ENCODE measurements at places on chromosomes 16 and 17.

- no peak for DNase-seq
These were observed 46.2 kb downstream of the GNAO1 start for GRCh38 chr16:56237451-56237930.

- DNase-seq, result no peak
These were observed 4.3 kb upstream of the PABPN1L start for GRCh38 chr16:88870608-88871348.

DNA sequence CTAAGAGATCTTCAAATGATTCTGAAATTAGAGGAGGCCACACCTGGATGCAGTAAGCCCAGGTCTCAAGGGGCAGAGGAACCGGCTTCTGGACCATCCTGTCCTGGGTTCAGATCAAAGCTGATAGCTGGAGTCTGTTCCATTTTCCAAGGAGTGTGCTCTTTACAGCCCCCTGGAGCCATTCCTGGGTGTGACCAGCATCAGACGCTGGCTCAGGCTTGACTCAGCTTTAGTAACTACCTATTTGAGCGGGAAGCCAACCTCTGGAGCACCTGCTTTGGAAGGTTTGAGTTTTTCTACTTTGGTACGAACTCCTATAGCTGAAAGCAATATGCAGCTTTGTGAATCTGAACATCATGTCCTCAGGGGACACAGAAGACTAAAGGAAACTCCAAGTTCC, 12.9 kb upstream of the BBS2 start:
- DNase-seq, result no peak

- DNase-seq, result no peak
These were observed 408 bp upstream of the KPNA2 start for GRCh38 chr17:68035131-68035522.

DNA sequence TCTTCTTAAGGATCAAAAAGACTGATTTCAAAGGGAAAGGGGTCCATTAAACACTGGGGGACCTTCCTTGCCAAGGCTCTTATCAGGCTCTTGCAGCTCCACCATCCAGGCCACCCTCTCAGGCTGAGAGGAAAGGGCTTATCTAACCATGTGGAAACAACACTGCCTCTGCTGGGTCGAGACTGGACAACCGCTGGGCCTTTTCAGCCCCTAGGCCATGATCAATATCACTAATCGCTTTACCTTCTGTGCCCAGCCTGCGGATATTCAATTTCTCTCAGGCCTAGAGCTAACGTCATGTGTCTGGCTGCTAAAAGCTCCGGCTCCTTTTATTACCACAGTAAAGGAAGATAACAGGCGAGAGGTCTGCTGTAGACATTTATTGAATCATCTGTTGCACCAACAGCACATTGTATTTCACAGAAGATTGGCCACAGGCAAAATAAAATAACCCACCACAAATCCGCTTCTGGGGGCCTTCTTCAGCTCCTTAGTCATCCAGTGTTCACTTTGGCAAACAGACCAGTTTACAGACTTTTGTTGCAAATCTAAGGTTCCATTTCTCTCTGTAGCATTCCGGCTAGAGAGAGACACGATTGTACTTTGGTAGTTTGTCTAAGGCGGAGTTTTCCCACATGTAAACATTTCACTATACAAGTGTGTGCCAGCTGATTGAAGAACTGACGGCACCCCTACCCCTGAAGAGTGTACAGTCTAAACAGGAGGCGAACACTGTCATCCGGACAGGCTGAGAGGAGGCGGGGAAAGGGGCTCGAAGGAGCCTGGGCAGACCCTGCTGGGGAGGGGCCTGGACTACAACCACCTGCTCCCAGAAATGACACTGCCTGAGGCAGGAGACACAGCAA, 13.9 kb downstream of the CYB561 start:
- DNase-seq, result peak; percentile 84

- no peak for DNase-seq
These were observed 63.8 kb upstream of the GPRC5B start for GRCh38 chr16:19948186-19949104.

DNA sequence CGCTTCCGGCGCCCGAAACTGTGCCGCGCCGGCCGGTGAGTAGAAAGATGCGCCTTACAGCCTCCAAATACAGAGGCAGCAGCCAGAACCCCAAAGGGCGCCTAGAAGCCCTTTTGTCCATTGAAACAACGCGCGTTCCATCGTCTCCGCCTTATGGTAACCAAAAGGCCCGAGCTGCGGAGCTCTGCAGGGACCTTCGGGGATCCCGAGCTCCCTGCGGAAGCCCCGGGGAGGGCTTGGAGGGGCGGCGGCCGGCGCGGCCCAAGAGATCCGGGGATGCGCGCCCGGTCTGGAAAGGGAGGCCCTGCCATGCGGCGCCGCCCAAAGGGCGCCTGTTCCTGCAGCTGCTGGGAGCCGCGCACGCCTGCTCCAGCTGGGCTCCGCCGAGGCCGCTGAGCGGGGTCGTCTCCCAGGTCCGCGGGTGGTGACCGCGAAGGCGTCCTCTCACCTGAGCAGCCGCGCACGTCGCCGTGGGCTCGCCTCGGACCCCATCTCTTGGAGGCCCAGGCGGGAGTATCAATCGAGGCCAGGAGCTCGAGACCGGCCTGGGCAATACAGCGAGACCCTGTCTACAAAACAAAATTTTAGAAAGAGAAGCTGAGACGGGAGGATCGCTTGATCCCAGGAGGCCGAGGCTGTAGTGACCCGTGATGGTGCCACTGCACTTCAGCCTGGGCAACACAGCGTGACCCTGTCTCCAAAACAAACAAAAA, 742 bp upstream of the FBXO31 start:
- DNase-seq, result no peak

GRCh38 chr16:67053767-67054334, 24.9 kb downstream of the CBFB start:
- no peak for DNase-seq

DNA sequence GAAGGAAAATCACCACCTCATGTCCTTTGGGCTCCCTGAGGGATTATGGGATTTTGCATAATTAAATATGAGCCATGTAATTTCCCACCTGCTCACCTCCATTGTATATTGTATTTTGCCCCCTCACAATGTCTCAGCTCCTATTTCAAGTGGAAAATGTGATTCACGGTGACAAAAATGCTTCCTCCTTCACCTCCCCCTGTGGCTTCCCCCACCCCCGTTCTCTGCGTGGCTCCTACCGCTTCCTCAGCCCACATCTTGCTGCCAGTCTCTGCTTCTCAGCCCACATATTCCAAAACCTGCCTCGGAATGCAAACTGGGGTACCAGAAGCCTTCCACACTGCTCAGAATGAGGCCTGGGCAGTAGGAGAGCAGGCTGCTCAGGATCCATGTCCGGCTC, 394.5 kb upstream of the C16orf82 start:
- DNase-seq, result no peak

GRCh38 chr17:20033415-20033814, 24.3 kb downstream of the SPECC1 start:
- no peak for DNase-seq

- no peak for DNase-seq
These were observed 913 bp upstream of the KRT16 start for GRCh38 chr17:41613277-41614082.

DNA sequence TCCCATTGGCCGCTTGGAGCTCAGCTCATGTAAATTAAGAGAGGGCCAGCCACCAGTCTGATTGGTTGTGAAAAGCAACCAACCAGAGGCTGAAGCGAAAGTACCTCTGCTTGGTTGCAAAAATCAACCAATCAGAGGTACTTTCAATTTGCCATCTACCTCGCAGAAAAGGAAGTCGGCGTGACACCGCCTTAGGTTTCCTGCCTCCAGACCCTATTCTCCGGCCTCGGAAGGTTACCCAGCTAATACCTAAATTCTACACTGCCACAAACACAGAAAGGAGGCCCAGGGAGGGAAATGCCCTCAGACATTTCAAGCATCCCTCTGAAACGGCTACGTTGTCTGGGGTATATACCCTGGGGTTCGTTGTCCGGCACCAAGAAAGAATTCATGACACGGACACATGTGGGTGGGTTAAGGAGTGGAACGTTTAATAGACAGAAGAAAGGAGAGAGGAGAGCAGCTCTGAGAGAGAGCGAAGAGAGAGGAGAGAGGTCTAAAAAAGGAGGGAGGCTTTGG, 481.3 kb downstream of the TMEM114 start:
- DNase-seq, result no peak

- no peak for DNase-seq
These were observed 55.6 kb upstream of the GCSH start for GRCh38 chr16:81151648-81152310.

- DNase-seq, result no peak
These were observed 16.0 kb downstream of the CSNK1D start for GRCh38 chr17:82257473-82257872.

DNA sequence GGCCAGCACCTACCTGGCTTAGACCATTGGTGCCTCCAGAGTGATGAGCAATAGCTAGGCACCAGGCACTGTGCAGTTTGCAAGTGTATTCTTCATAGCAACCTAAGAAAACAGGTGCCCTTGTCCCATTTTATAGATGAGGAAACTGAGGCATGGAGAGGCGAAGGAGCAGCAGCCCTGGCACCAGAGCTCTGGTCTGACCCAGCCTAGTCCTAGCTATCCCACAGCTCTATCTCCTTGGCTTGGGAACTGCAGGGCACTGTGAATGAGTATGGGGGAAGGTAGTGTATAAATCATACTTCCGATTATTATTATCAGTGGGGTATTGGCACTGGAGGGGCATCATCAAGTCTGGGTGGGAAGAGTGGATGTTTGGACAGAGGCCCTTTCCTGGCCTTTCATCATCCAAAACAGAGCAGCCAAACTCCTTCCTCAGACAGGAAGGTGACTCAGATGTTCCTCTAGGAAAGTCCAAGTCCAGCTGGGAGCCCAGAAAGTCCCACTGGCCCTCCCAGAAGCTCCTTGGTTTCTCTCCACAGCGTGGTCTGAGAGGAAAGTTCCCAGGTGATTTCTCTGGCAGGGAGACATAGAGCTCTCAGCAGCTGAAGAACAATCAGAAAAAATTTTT, 32.0 kb upstream of the PLLP start:
- peak; percentile 95 for DNase-seq

DNA sequence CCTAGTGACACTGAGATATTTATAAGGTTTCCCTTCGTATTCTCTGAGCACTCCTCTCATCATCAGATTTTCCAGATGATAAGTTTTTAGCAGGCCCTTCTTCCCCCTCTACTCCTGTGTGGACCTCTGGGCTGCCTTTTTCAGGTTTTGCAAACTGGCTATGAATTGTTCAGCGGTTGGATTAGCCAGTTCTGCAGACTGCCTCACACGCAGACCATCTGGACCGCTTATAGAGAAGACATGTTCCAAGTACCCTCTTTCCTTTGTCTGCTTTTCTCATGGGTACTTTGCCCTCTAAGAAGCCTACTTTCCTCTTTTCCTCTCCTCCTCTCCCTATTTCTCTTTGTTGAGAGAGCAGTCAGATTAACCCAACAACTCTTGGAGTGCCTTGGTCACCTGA, 111.6 kb downstream of the GRIN2A start:
- DNase-seq, result no peak

Measured in fibroblast of upper back skin (primary cell).